CD4-positive, alpha-beta memory T cell (primary cell): ENCODE measurements at places on chromosomes 3 and 15.

- peak; percentile 5 for DNase-seq
Observed at GRCh38 chr3:68878322-68878721, 54.0 kb downstream of the TAFA4 start.

GRCh38 chr3:115478359-115478758 is 145.0 kb upstream of the GAP43 start:
- DNase-seq: no peak

- no peak for DNase-seq
Observed at GRCh38 chr15:68335655-68336054, 58.1 kb downstream of the FEM1B start.

DNA sequence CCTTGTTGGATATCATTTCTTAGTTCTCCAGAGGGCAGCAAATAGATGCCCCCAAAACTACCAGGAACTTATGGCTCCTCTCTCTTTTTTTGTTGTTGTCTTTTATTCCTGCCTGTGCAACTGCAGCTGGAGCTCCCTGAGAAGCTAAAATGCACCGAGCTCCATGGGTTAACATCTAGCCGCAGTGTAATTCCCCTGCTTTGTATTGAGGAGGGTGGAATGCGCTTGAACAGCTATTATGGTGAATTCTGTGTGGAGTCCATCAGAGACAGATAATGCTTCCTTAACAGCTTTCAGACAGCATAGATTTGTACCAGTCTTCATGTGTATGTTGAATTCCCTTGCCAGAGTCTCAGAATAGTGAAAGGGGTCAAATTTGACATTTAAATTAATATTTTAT is 475.2 kb upstream of the FRG2C start:
- no peak for DNase-seq

GRCh38 chr15:23497710-23498111 is 50.7 kb upstream of the GOLGA6L2 start:
- no peak for DNase-seq

GRCh38 chr3:42749025-42749752 is 23.9 kb downstream of the CCDC13 start:
- no peak for DNase-seq

- no peak for DNase-seq
Observed at GRCh38 chr15:57111002-57111401, 192.6 kb downstream of the TCF12 start.

DNA sequence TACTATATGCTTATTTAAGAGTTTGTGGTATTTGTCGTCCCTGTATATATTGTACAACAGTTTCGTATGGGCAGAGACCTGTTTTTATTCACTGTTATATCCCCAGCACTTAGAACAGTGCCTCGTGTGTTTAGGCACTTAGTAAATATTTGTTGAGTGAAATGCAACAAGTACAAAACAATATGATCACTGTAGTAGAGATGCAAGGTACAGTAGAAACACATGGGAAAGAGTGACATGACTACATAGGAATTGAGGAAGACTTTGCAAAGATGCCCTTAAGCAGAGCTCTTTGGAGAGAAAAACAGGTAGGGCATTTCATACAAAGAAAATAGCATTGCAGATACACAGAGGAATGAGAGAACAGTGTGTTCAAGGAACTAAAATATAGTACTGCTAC is 18.3 kb downstream of the RASA2 start:
- no peak for DNase-seq

- DNase-seq: no peak
Observed at GRCh38 chr3:191702121-191702520, 241.2 kb downstream of the PYDC2 start.

GRCh38 chr15:92810418-92811138 is 89.5 kb upstream of the CHD2 start:
- no peak for DNase-seq

DNA sequence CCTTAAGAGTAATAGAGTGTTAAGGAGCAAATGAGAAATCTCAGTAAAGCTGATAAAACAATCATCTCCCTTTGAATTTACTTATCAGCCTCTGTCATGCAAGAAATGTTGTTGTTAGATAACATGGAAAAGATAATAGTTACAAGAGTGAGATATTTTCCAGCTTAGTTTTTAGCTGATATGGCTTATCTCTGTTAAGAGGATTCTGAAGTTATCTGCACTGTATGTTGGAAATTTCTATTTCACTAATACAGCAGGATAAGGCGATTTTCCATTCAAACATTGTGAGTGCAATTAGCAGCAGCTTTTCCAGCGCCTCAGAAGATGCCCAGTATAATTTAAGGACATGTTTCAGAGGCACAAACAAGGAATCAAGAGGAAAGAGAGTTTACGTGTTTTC is 262.9 kb downstream of the CNTN6 start:
- DNase-seq: no peak

- DNase-seq: no peak
Observed at GRCh38 chr15:55546718-55547117, 38.7 kb upstream of the DNAAF4 start.

DNA sequence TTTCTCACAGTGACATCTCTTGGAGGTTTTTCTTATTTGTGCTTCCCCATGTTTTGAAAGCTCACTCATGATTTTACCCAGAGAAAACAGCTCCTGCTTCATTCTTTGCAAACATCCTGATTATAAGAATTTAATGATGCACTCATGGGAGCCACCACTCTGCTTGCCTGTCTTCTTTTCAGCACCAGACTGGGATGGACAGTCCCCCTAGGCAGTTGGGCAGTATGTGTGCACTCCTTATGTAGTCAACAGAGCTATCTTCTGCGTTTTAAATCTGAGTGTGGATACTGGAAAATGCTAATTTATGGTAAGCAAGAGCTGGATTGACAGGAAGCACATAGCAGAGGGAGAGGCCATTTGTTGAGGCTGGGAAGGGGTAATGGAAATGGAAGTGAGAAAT is 276.1 kb downstream of the AGBL1 start:
- DNase-seq: no peak

GRCh38 chr3:57777774-57778173 is 21.7 kb downstream of the SLMAP start:
- no peak for DNase-seq

DNA sequence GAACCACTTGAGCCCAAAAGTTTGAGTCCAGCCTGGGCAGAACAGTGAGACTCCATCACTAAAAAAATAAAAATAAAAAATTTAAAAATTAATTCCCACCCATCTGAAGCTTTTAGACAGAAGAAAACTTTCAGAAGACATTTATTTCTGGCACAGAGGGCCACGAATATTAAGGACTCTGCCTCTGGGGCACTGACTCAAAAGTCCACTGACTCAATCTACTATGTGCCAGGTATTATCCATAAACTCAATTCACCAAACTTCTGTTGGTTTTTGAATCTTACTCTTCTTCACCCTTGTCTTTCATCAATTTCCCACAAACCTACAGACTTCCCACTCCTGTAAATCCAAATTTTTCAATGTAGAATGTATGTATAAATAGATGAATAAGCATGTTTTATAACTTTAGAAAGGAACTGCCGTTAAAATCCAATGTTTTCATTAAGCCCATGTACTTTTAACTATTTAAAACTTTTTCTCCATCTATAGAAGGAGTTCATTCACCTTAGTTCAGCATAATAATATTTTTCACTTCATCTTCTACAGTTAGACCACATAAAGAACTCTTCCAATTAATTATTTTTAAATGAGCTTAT is 19.9 kb downstream of the ATP13A3 start:
- DNase-seq: no peak

GRCh38 chr15:61201322-61201721 is 27.8 kb downstream of the RORA start:
- DNase-seq: no peak

DNA sequence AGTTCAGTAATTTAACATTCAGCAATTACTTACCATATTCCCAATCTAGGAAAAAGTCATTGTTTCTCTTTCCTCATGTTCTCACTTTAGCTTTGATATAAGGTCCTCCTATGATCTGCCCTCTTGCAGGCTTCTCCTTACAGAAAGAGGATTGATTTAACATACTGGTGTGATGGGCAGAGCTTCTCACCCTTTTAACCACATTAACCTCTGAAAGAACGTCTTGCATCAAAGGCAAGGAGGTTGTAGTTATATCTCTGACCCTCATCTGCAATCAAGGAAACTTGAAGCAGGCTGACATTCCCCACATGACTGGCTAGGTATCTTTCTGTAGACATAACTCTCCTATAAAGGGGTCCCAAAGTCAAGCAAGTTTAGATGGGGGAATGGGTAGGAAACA is 39.5 kb downstream of the BTLA start:
- DNase-seq: no peak

DNA sequence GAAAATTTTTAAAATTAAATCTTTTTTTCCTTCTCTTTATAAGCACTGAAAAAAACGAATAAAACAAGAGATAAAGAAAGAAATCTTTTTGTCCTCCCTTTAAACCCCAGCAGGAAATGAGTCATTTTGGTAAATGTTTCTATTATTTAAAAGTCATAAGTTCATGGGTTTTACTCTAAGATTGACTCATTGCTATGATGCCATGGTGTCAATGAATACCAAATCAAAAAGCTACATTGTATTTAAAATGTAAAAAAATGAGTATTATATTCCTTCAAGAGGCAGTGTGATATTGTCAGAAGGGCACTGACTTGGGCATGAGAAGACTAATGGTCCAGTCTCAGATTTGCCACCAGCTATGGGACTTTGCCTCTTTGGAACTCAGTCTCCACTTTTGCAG is 303.4 kb upstream of the DNAJC19 start:
- DNase-seq: no peak

- no peak for DNase-seq
Observed at GRCh38 chr3:132629928-132630327, 29.7 kb downstream of the ACAD11 start.

DNA sequence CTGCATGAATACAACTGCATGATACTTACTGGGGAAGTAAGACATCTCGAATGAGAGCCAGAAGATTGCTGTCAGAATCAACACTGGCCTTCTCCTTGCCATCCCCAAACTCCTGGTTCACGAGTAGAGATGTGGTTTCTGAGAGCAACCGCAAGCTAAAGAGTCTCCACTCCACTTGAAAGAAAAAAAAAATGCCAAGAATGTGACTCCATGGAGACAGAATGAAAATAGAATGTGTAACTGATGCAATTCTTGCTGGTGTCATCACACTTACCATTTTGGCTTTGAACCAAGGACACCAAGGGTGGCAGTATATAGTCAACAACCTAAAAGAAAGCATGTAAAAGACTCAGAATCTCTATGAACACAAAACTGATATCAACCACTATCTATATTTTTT is 280.4 kb downstream of the ULK4 start:
- DNase-seq: no peak

DNA sequence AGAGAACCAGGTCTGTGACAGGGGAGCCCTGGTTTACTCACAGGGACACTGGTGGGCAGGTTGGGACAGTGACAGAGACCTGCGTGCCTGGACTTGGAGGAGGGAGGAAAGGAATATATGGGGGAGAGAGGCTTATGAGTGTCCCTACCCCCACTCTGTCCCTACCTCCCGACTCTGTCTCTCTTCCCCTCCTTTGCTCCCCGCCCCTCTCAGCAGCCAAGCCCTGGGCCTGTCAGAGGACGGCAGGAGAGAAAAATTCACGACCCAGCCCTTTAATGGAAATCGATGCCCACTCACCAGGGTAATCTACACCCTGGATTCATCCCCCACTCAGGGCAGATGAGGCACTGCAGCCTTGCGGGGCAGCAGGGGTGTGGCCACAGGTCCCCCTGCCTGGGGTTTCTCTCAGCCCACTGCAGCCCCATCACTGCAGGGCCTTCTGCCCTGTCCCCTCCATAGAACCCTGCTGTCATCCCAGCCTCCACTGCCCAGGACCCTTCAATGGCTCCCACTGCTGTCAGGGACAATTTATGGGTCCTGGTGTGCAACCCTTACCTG is 135.9 kb upstream of the LINGO1 start:
- DNase-seq: no peak

- DNase-seq: no peak
Observed at GRCh38 chr3:93969443-93969842, 4.3 kb downstream of the PROS1 start.

DNA sequence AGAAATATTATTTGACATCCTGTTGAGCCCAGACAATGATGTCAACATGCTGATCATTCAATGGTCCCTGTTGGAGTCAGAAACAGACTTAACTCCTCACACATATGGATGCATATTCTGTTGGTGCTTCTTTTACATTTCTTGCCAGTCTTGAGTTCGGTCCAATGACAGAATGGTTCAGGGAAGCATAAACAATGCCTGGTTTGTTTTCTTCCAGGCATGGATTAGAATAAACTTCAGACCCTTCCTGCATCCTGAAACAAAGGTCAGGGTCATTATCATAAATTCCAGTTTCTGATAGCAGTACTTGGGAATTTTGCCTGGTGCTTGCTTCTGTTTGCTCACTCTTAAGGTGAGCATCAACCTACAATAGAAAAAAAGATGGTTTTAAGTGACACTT is 33.3 kb downstream of the BTLA start:
- DNase-seq: no peak

GRCh38 chr3:160049988-160050387 is 61.4 kb downstream of the IL12A start:
- DNase-seq: no peak

DNA sequence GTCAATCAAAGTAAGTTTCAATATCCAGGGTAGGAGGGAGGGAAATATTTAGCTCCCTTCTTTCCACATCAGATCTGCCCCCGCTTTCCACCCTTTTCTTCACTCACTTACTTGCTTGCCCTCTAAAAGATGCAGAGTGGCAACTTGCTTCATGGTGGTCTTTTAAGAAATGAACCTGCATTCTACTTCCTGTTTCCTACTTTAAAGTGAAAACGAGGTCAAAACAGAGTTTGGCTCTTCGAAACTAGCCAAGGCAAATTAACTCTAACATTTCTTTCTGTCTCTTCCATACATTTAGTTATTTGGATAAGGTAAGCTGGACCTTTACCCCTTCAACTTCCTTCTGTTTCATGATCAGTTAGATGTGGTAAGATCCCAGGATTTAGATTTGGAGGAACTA is 34.2 kb upstream of the PEX5L start:
- DNase-seq: no peak

DNA sequence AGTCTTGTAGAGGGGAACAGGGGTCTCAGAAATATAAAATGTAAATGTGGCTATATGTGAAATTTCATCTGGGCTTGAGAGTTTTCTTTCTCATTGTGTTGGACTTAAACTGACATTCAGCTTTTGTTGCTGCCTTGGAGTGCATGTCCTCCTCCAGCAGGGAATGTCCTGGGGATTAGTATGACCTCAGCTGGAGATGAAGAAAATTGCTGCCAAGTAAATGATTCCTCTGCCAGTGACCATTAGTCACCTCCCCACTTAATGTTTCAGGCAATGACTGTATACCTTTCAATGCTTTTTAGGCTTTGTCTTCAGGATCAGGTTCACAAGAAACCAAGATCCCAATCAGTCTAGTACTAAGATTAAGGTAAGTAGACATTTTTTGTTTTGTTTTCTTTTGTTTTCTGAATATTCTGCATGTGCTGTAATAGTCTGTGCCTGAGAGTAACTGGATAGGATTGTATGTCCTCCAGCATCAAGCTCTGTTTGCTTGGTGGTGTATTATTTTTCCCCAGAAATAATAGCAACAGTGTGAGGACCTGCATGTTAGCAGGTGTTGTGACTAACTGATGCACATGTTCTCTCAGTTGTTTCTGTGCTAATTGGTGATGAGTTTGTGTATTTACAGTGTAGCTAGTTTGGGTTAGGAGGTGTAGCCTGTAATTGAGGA is 18.1 kb upstream of the SLC22A13 start:
- no peak for DNase-seq
